NCI-H2029 treated with DMSO at 0.1 percent for 48 hours (cell line): ENCODE measurements at places on chromosomes 2 and 18.

DNA sequence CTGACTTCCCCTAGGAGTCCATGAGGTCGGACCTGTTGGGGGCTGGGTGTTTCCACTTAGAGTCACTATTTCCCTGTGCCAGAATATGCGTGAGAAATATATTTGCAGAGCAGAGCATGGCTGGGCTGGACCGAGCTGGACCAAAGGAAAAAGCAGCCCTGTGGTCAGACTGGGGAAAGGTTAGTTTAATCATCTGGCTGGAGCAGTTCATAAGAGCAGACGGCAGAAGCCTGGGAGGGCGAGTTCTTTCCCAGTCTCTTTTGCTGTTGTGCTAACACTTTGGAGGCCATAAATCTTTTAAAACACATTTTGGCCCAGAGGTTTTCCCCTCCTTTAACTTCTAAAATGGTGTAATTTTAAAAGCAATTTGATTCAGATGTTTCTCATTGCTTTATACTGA, 66.5 kb downstream of the GLI2 start:
- DNase-seq: no peak

DNA sequence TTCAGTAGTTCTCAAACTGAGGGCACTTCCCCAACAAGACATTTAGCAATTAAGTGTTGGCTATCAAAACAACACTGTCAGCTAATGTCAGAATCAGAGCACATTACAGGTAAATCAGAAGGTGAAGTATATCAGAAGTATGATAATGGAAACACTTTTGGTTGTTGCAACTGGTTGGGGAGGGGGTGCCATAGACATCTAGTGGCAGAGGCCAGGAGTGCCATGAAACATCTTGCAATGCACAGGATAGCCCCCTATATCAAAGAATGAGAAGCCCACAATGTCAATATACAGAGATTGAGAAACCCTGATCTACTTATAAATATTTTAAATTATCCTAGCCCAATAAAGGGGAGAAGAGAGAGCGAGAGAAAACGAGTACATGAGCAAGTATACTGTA, 4.9 kb upstream of the XPO1 start:
- DNase-seq: no peak

DNA sequence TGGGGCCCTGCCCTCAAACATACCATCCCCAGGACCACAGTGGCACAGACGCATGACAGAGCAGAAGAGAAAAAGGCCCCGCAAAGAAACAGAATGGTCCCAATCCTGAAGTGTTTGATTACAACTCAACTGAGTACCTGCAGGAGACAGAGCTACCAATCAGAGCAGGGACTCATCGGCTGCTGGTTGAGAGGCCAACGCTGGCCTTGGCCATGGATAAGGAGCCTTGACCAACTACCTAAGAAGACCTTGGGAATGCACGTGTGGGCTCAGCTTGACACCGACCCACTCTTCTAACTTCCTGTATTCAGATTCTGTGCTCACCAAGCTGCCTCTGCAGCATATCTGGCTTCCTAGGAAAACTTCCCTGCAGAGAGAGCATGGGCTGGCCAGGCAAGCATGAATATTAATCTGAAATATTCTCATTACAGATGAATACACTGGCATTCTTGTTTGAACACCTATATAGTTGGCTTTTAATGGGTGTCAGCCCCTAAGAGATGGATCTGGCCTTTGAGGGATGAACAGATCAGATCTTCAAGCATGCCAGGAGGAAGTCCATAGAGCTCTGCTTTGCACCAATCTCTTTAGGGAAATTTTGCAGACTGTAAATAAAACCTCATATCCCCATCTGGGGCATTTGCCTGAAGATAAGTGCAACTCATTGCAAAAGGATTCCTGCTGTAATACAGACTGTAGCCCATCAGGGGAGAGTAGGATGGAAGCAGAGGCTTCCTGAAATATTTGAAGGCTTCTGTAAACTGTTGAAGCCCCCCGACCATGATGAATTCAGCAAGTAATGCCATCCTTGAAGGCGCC, 135.4 kb downstream of the BCL2 start:
- no peak for DNase-seq

DNA sequence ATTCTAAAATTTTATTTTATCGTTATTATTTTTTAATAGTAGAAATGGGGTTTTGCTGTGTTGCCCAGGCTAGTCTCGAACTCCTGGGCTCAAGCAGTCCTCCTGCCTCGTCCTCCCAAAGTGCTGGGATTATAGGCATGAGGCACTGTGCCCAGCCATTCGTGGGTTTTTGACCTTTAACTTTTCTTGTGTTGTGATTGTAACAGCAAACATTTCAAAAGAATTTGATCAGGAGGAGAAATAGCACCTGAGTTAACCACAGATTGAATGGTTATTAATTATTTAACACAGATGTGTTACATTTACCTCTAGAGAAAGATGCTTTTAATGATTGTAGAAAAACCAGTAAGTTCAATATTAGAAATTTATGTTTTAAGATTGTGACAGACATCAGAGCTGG, 132.0 kb downstream of the HAUS1 start:
- no peak for DNase-seq

- no peak for DNase-seq
These were observed 18.8 kb downstream of the SMYD1 start for GRCh38 chr2:88086401-88086800.
